Activated gamma-delta T cell treated with Interleukin-2 at 50 U/mL for 16 hours (primary cell): ENCODE measurements at places on chromosomes 13 and 19.

DNA sequence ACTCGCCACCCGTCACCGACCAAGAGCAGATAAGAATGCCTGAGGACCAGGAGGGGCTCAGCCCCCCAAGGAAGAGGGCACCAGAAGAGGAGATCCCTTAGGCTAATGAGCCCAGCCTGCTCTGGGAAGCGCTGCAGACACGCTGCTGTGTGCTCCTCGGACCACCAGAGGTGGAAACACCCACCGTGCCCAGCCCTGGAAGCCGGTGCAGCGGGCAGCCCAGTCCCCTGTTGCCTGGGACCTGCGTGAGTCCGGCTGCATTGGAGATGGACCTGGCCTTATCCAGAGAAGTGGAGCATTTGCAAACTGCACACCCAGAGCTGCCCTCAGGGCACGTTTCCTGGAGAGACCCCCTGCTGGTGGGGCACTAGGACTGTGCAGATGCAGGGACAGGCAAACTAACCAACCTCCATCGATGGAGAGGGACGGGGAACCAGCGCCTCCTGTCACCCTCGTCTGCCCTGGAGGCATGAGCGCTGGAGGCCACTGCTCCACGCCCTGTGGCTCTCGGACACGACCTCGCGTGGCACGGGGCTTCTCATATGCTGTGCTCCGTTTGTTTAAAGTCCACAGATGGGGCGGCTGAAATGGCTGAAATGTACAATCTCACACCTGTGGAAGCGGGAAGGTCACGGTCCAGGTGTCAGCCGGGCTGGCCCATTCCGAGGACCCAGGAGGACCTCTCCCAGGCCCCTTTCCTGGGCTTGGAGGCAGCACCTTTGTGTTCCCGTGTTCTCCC, 153.9 kb downstream of the KDM4B start:
- no peak for DNase-seq

- DNase-seq: no peak
Measured at GRCh38 chr13:50275392-50276063, 260.3 kb downstream of the KCNRG start.

- no peak for DNase-seq
Measured at GRCh38 chr13:64078025-64078424, 2662.4 kb upstream of the PCDH20 start.

GRCh38 chr13:107865643-107866031, 349.7 kb downstream of the LIG4 start:
- DNase-seq: no peak

DNA sequence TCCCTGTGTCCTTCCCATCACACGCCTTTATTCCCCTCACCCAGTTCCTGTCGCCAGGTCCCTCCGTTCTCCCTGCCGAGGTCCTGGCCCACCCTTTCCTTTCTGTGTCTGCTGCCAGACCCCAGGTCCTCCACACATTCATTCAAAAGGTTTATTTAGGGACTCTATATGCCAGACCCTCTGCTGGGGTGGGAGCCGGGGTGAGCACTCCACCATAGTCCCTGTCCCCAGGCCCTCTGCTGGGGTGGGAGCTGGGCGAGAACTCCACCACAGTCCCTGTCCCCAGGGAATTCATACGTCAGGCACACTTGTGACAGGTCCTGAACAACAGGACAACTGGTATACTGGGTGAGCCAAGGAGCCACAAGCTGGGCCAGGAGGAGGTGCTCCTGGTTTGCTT, 34.4 kb upstream of the TUBGCP3 start:
- no peak for DNase-seq

GRCh38 chr19:1634242-1634937, 18.0 kb downstream of the TCF3 start:
- no peak for DNase-seq

DNA sequence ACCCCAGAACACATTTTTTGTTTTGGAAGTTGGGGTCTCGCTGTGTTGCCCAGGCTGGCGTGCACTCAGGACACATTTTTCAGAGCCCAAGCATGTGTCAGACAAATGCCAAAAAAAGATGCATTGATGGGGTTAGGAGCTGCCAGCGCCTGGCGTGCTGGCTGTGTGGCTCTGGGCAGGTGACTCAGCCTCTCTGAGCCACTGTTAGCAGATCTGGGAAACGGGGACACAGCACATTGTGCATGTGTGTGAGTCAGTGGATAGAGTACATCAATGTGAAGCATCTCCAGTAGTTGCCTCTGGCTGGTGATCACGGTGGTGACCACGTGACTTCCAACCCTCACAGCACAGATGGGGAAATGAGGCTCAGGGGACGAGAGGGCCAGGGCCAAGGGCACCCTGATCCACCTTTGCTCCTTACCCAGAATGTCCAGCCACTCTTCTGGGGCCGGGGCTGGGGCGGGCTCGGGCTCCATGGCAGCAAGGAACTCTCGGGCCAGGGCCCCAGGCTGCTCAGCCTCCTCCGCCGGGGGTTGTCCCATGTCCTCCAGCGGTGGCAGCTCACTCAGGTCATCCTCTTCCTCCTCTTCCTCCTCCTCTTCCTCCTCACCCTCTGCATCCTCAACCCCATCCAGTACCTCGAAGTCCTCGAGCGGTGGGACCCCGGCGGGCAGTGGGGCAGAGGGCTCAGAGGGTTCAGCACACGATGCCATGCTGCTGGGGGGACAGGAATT, 1.9 kb downstream of the FKBP8 start:
- no peak for DNase-seq
